NCI-H446 treated with DMSO at 0.1 percent for 48 hours (cell line): ENCODE measurements at places on chromosomes 3 and 15.
A peak's percentile ranks its signal among the peaks of the same experiment; 100 is the strongest.

DNA sequence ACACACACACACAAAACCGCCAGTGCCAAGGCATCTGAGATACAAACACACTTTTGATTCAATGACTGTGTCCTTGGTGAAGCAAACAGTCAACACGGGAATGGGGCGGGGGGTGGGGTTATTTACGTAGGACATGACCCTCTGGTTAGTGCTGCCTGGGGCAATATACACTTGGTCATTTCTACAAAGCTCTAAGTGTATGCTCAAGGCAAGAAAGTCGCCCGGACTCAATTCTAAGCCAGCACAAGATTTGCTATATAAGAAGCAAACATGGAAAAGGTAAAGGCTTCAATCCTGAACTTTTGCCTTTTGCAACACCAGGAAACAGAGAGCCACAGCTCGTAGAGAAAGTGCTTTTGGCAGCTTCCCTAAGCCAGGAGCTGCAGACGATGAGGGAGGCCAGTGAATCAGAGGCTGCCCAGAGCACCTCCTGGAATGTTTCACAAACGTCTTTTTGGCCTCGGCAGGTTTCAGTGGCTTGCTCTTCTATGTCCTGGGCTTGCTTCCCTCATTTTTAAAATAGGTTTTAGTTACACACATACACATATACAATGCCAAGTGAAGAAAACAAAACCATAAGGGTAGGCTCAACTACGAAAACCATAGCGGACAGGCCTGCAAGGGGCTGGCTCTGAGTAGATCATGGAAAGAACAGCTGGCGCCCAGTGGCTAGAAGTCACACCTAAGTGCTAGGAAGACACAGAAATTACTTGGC is 73.6 kb downstream of the TM4SF4 start:
- peak; percentile 72 for DNase-seq

DNA sequence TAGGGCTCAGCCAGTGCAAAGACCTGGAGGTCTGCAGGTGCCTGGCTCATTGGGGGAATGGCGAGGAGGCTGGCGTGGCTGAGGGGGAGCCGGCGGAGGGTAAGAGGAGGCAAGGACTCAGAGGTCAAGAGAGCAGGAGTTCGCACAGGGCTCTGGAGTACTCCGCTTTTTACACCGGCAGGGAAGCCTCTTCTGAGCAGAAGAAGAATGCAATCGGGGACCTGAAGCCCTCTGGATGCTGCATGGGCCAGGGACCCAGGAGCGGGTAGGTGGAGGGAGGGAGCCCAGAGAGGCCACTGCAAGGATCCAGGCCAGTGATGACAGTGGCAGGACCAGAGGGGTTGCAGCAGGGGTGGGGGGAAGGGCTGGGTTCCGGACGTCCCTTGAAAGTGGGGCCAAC is 70.4 kb upstream of the TAMM41 start:
- DNase-seq: no peak

- DNase-seq: no peak
Observed at GRCh38 chr3:183527428-183528379, 27.8 kb downstream of the KLHL6 start.

DNA sequence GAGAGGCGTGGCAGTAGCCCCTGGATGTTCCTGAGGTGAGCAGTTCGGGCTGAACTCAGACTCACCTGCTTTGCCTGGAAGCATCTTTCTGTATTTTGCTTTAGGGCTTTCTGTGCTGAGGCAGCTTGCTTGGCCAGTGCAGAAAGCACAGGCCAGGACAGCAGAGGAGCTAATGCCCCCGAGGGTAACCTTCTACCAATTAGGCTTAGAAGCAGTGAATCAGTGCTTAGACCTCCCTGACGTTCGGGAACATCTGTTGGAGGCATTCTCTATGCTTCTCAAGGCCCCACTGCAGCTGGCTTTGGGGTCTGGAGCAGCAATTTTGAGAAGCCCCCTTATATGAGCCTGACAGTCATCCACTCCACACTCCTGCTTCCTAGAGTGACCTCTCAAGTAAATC is 350.7 kb upstream of the PROK2 start:
- DNase-seq: no peak

- no peak for DNase-seq
Observed at GRCh38 chr3:26460985-26461384, 161.6 kb upstream of the LRRC3B start.

DNA sequence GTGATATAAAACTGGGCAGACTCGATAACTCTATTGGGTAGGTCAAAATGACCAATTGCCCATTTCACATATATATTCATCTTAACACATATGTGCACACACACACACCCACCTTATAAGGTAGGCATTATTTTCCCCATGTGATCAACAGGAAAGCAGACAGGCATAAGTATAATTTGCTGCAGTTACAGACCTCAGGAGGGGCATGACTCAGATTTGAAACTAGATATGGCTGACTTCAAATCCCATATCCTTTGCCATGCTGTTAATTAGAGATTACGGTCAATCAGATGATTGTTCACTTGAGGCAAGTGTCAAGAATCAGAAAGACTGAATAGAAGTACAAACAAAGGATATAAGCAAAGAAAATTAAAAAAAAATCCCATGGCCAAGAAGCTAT is 910.6 kb downstream of the NTRK3 start:
- no peak for DNase-seq

DNA sequence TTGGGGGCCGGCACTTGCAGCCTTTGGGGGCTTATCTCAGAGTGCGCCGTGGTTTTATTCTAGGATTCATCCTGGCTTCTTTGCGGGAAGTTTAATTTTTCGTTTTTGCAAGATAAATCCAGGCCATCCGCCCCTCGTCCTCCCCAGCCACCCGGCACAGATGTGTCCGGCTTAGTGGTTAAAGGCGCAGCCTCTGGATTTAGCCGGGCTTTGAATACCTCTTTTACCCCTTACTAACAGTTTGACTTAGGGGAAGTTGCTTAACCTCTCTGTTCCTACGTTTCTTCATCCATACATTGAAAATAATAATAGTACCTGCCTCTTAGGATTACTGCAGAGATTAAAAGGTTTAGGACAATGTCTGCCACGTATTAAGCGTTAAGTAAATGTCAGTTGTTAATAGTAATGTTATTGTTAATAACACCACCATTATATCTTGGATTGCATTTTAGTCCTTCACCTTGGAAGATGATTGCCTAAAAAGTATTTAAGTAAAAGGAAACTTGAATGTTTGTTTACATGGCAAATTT is 714 bp downstream of the ECT2 start:
- no peak for DNase-seq

DNA sequence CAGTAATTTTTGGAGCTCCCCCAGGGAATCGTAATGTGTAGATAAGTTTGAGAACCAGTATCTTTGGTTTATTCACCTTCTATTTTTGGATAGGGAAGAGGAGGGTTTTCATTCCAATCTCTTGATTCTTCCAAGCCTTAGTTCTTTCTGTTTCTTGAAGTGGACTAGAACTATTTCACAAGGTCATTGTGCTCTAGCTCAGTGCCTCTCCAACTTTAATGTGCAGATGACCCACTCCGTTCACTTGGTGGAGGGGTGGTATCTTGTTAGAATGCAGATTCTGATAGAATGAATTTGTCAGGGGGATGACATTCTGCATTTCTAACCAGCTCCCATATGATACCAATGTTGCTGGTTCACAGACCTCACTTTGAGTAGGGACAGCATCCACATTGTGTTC is 35.5 kb downstream of the COLQ start:
- no peak for DNase-seq

GRCh38 chr15:57567891-57568290 is 23.8 kb upstream of the MYZAP start:
- no peak for DNase-seq

GRCh38 chr3:194285850-194286197 is 65.3 kb downstream of the CPN2 start:
- DNase-seq: no peak

GRCh38 chr15:60932051-60932915 is 296.8 kb downstream of the RORA start:
- DNase-seq: no peak
